ENCODE measurements at places on chromosomes 4 and X. TPM values are rescaled to one million over a fixed set of nuclear protein-coding genes. Genes with fewer than 3 reads are reported as not detected.

Gene TNIP3
- 4.5 TPM for total RNA-seq

DNA sequence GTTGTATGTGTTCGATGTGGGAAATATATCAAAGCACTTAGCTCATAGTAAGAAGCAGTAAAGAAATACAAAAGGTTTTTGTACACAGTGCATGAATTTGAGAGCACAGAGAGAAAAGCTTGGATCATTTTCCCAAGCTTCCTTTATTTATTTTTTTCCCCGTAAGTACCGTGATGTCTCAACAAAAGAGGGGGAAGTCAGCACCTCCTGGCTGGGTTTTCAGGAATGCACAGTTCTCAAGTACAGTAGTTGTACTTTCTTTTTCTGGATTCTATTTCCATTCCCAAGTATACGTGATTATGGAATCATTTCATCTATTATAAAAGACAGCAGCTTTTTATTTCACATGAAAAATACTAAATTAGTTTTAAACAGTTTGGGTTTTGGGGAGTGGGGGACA is 171.5 kb upstream of the EDNRA start:
- H3K27me3 ChIP-seq, result no peaks in the 10 kb centered on the region
- H3K4me3 ChIP-seq, result no peak overlapping the region
- H3K36me3 ChIP-seq, result no peaks in the 10 kb centered on the region
- DNase-seq, result no peak
- H3K27ac ChIP-seq, result no peak overlapping the region

Gene FAM193A
- total RNA-seq, result 28.0 TPM

- no peaks in the 10 kb centered on the region for H3K27me3 ChIP-seq
- H3K4me3 ChIP-seq, result no peak overlapping the region
- H3K27ac ChIP-seq, result no peak overlapping the region
Observed at GRCh38 chrX:10938365-10938923, 172.7 kb upstream of the HCCS start.

DNA sequence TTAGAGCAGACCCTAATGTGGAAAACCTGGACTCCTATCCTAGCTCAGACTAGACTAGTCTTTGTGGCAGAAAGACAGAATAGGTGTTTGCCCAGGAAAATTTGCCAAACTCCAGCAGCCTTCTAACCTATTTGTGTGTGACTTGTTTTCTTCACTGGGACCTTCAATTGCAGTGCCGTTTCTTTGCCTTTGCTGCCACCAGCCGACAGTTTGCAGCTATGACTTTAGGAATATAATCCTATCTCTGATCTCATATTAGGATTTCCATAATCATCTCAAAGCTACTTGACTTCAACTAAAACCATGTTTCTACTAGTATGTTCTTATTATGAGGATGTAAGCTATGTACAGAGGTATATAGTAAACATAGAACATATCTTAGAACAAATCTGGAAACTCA is 60.2 kb upstream of the PGAM4 start:
- no peak overlapping the region for H3K27ac ChIP-seq
- no peak for DNase-seq
- peaks cover 4% of the 10 kb centered on the region for H3K27me3 ChIP-seq

- DNase-seq, result no peak
- no peak overlapping the region for H3K27ac ChIP-seq
- no peaks in the 10 kb centered on the region for H3K36me3 ChIP-seq
- no peak overlapping the region for H3K4me3 ChIP-seq
Observed at GRCh38 chr4:115986573-115986972, 873.2 kb upstream of the NDST4 start.

Gene EGFL6
- 3.2 TPM for total RNA-seq

- no peaks in the 10 kb centered on the region for H3K27me3 ChIP-seq
- H3K27ac ChIP-seq, result no peak overlapping the region
- no peak overlapping the region for H3K4me3 ChIP-seq
Observed at GRCh38 chrX:4181782-4182407, 468.4 kb upstream of the PRKX start.

Gene ARSD
- total RNA-seq, result 4.0 TPM

- no peak overlapping the region for H3K4me3 ChIP-seq
- no peaks in the 10 kb centered on the region for H3K27me3 ChIP-seq
- H3K36me3 ChIP-seq, result no peaks in the 10 kb centered on the region
- H3K4me1 ChIP-seq, result no peaks in the 10 kb centered on the region
- DNase-seq, result no peak
Observed at GRCh38 chrX:36913551-36913950, 94.6 kb upstream of the FAM47C start.

Gene TGIF2LX
- not detected for total RNA-seq

DNA sequence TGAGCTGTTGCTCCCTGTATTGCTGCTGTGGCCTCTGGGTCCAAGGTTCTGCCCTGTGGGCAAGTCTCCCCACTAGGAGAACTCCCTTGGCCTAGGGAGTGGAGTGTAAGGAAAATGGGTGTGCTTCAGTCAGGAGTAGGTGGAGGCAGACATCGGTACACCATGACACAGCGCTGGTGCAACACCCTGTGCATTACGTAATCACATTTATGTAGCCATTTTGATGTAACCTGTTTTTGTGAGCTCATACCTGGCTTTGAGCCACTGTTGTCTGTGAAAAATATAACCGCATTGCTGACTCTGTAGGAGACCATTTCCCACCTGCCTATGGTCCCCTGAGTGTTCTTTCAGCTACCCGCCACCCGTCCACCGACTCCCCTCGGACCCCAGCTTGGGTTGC is 700.5 kb upstream of the AGA start:
- no peaks in the 10 kb centered on the region for H3K4me1 ChIP-seq
- H3K4me3 ChIP-seq, result no peak overlapping the region
- no peak for DNase-seq
- no peaks in the 10 kb centered on the region for H3K36me3 ChIP-seq
- H3K27ac ChIP-seq, result no peak overlapping the region

- no peak overlapping the region for H3K4me3 ChIP-seq
- H3K27me3 ChIP-seq, result no peaks in the 10 kb centered on the region
- H3K4me1 ChIP-seq, result peaks cover 19% of the 10 kb centered on the region
- peaks cover 30% of the 10 kb centered on the region for H3K36me3 ChIP-seq
- no peak for DNase-seq
Observed at GRCh38 chrX:155896512-155896911, 15.4 kb downstream of the VAMP7 start.

Gene ANOS1
- not detected for total RNA-seq

Gene OTUD5
- 75.8 TPM for total RNA-seq

DNA sequence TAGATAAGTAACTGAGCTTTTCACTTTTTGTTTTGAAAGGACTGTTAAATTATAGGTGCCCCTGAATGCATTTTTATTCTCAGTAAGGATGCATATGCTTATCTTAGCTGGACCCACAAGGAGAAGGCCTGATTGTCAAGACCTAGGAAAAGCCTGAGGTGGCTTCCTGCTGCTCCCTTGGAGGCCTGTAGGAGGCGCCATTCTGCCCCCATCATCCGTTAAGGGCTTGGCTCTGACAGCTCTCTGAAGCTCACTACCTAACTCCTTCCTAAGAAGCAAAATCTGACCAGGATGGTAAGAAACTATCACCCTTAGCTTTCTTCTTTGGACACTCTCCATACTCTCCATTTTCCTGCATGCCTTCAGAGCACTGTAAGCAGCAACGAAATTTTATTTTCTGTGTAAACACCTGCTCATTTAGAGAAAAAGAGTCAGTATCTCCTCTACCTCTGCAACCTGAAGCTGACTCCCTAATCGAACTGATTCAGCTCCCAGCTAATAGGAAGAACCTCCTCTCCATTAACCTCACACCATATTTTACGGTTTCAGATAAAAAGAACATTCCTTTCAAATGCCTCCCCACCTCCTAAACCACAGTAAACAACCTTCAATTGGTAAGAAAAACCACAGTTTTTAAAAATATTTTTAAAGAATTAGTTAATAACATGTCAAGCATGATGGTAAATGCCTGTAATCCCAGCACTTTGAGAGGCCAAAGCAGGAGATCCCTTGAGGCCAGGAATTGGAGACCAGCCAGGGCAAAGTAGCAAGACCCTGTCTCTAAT is 73.4 kb upstream of the EDNRA start:
- H3K36me3 ChIP-seq, result no peaks in the 10 kb centered on the region
- no peaks in the 10 kb centered on the region for H3K27me3 ChIP-seq
- H3K4me3 ChIP-seq, result no peak overlapping the region
- no peaks in the 10 kb centered on the region for H3K4me1 ChIP-seq

DNA sequence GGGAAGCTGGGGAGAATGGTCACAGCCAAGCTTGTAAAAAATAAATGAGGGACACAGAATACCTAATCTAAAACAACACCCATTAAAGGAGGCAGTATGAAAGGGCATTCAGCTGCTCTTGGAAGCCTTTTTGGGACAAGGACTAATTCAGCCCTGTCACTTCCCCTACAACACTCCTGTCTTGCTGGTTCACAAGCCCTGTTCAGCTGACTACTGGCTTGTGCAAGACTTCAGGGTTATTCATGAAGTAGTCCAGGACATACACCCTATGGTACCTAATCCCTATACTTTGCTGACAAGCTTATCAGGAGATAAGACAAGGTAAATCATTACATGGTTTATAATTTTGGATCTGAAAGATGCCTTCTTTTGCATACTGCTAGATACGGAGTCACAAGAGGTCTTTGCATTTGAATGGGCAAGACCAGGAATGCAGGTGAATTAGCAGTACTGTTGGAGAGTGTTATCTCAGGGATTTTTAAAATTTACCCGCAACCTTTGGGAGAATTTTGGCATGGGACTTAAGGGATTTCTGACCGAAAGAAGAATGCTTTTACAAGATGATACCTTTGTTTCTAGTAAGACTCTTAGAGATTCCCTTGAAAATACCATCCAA is 103.2 kb upstream of the LANCL3 start:
- no peaks in the 10 kb centered on the region for H3K36me3 ChIP-seq
- no peak overlapping the region for H3K4me3 ChIP-seq
- no peaks in the 10 kb centered on the region for H3K27me3 ChIP-seq

Gene NSG1
- not detected for total RNA-seq

DNA sequence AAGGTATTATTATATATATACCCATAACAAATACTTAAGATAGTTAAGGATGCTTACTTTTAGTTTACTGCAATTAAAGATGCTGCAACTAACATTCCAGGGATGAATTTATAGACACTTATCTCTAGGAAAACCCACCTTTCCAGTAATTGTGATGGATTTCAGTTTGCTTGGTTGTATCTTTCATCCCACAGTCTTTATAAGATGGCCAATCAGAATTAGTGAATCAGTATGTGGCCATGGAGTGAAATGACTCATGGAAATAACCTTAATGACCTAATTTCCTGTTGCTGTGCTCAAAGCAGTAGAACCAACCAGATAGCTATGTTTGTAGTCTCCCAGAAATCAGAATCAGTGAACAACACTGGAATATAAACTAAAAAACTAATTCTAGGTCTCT is 26.4 kb downstream of the MOSPD2 start:
- no peak overlapping the region for H3K4me3 ChIP-seq
- H3K4me1 ChIP-seq, result peaks cover 15% of the 10 kb centered on the region
- DNase-seq, result no peak
- H3K27me3 ChIP-seq, result no peaks in the 10 kb centered on the region
- H3K36me3 ChIP-seq, result peaks cover 17% of the 10 kb centered on the region

Gene MCUB
- 13.0 TPM for total RNA-seq

- H3K36me3 ChIP-seq, result no peaks in the 10 kb centered on the region
- H3K4me3 ChIP-seq, result no peak overlapping the region
- no peaks in the 10 kb centered on the region for H3K27me3 ChIP-seq
- H3K27ac ChIP-seq, result no peak overlapping the region
- no peak for DNase-seq
Observed at GRCh38 chr4:79184476-79184875, 141.4 kb downstream of the NAA11 start.

DNA sequence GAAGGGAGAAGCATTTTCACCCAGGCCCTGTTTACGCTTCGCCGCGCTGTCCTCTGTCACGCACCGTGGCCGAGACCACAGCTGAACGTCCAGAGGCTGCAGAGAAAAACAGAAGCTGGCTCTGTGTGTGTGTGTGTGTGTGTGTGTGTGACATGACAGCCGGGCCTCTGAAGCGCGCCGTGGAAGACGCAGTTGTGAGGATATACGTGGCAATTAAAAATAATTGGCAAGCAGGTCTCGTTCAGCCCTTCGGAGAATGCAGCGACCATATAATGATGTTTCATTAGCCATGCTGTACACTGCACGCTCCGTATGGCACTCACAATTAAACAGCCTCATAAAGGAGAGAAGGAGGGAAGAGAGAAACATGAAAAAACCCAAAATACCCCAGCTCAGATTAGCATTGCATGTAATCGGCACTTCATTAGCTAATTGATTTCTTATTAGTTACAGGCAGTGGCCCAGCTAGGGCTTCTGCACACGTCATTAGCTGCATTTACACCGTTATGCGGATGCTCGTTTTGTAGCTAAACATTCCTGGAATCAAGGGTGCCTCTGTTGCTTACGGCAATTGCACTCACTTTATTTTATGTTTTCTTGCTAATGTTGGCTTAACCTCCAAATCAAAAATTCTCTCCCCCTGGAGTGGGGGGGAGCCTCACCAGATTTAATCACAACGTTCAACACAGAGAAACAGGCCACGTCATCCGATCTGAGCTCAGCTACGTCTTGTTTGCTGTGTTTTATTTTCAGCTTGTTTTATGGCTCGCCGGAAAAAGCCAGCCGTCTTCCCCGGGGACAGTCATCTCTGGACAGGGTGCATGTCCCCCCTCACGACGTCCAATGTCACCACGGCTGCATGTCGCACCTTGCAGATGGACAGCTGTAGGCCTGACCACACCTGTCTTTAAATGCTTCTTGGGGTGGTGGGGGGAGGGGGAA is 74.6 kb upstream of the SHOX start:
- H3K27me3 ChIP-seq, result no peaks in the 10 kb centered on the region
- DNase-seq, result no peak
- H3K36me3 ChIP-seq, result peaks cover 7% of the 10 kb centered on the region
- no peak overlapping the region for H3K4me3 ChIP-seq

Gene FHDC1
- total RNA-seq, result 0.42 TPM

DNA sequence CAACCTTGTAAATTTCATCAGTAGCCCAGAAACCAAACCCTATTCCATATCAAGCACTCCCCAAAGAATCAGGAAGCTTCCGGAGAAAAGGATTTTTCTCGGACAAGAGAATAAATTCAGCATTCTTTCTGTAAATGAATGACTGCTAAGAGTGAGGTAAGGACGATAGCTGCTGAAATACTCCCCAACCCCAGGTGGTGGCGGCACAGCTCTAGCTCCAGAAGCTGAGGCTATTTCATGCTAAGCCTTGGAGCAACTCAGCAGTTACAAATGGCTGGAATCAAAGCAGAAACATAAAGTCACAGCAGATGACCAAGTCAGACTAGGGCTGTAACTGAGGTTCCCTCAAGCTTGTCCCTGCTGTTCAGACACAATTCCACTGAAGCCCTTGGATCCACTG is 13.9 kb upstream of the PCDH19 start:
- DNase-seq, result no peak
- H3K27me3 ChIP-seq, result peaks cover 6% of the 10 kb centered on the region
- no peak overlapping the region for H3K4me3 ChIP-seq
- no peak overlapping the region for H3K27ac ChIP-seq

DNA sequence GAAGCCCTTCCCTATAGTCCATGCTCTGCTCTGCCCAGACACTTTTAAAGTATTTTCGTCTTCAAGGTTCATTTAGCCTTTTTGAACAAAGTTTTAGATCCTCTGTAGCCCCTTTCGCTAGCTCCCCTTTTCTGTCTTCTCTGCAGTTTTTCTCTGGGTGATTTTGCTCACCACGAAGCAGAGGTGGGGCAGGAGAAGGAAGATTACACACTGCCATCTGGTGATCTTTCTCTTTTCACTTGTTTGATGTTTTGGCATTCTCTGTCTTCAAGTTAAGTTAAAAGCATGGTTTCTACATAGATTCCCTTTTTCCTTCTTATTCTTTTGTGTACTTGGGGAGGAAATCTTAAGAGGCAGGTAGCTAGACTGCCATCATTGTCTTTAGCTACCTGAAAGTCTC is 43.9 kb downstream of the CC2D2A start:
- DNase-seq, result no peak
- no peak overlapping the region for H3K4me3 ChIP-seq
- H3K27ac ChIP-seq, result no peak overlapping the region
- H3K27me3 ChIP-seq, result no peaks in the 10 kb centered on the region
- H3K36me3 ChIP-seq, result no peaks in the 10 kb centered on the region
- no peaks in the 10 kb centered on the region for H3K4me1 ChIP-seq
